ENCODE measurements at places on chromosomes 11 and 22.

GRCh38 chr11:66285250-66285947 lies 3.5 kb downstream of the YIF1A start:
- no peak for DNase-seq

DNA sequence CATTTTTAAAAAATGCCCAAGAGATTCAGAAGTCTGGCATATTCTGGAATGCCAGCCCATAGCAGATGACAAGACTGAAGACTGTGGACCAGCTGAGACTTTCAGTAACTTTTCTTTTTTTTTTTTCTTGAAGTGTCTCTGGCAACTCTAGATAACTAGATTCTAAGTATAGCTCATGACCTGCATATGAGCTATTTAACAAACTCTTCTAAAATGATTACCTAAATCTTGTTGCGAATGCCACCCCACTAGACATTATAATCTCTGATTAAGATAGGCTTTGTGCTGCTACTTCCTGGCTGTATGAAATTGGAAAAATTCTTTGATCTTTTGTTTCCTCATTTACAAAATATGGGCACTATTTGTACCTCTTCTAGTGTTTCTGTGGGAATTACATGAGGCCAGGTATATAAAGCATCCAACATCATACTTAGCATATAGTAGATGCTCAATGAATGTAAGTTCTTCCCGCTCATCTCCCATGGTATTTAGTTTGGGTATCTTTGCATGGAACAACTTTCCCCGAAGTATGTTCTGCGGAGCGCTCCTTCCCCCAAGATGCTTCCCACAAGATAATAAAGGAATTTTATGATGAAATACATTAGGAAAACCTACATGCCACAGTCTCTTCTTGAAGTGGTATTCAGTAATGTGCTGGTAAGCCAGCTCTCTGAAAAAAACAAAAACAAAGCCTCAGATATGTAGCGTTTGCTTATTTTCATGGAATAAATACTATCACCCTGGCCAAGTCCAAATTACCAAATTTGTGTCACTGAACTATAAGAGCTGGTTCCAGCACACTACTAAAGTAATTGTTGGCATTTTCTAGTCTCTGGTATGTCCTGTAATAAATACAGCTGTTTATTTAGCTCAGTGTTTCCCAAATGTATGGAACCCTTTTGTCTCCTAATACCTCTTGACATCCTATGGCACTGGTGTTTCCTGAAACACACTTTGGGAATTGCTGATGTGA lies 86.8 kb upstream of the TIMP3 start:
- DNase-seq = no peak

- DNase-seq = no peak
Observed at GRCh38 chr11:353179-353873, 16.0 kb upstream of the B4GALNT4 start.

DNA sequence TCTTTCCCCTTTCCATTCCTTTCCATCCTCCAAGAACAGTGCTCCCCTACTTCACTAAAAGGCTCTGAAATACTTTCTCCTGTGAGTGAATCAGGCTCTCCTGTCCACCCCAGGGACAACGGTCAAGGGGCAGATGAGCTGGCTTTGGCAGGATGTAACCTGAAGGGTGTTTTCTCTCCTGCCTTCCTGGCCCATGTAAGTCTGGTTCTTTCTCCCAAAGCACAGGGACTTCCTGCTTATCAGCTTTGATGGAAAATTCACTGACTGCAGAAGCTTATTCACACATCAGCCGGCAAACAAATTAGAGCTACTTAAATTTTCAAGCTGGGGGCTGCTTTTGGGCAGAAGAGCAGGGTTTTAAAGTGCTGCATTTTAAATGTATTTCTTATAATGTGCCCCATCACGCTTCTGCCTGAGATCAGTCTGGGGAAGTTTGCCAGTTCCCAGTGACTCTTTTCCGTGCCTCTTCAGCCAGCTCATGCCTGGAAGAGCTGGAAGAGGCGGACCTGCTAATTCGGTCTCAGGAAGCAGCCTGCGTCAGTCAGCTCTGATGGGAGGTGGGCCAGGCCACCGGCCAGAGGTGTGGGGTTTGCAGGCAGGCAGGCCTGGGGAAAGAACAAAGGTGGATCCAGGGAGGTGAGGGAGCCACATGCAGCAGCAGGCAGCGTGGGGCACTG lies 140.4 kb upstream of the TBCEL start:
- DNase-seq = no peak

Data from SJSA1 (cell line).